ENCODE measurements at places on chromosomes 3 and 15. TPM values are rescaled to one million over a fixed set of nuclear protein-coding genes. Genes with fewer than 3 reads are reported as not detected.

Gene MITF
- 40.7 TPM for polyA plus RNA-seq

Gene CCR2
- polyA plus RNA-seq = 1.1 TPM

Gene LRTM1
- not detected for polyA plus RNA-seq

Gene SIAH2
- 16.7 TPM for polyA plus RNA-seq

Gene IMPG2
- 0.76 TPM for polyA plus RNA-seq

Gene SLC22A14
- polyA plus RNA-seq = 1.1 TPM

Gene TMEM43
- polyA plus RNA-seq = 53.5 TPM

Gene SLC51B
- polyA plus RNA-seq = 8.3 TPM

Gene FAM98B
- 86.9 TPM for polyA plus RNA-seq

Gene GCNT3
- polyA plus RNA-seq = 0.57 TPM

Gene PLSCR2
- 1.0 TPM for polyA plus RNA-seq

Gene GRIP2
- polyA plus RNA-seq = 1.7 TPM

Gene ZNF660
- polyA plus RNA-seq = 15.9 TPM

Gene GRK7
- polyA plus RNA-seq = 0.18 TPM

Gene CACNA2D3
- polyA plus RNA-seq = 1.6 TPM

Gene TF
- polyA plus RNA-seq = 7.9 TPM

All from left kidney (tissue), 8 donors.